ENCODE measurements at places on chromosomes 13 and 19.

- no peak for DNase-seq
Observed at GRCh38 chr13:66895780-66896179, 334.4 kb downstream of the PCDH9 start.

GRCh38 chr13:23510544-23510916 is 59.7 kb upstream of the TNFRSF19 start:
- DNase-seq = no peak

DNA sequence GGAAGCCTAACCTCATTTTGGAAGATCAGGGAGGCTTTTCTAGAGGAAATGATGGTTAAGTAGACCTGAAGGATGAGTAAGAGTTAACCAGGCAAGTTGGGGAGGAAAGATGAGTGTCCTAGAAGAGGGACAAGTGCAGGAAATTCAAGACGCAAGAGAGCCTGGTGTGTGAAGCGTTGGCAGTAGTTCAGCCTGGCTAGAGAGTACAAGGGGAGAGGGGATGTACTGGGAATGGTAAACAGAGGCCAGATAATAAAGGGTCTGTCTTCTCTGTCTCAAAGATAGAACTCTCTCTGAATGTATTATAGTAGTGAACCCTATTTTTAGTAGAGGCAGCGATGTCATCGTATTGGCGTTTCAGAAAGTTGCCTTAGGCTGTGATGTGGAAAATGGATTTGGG is 9.7 kb downstream of the DPY19L3 start:
- DNase-seq = no peak

DNA sequence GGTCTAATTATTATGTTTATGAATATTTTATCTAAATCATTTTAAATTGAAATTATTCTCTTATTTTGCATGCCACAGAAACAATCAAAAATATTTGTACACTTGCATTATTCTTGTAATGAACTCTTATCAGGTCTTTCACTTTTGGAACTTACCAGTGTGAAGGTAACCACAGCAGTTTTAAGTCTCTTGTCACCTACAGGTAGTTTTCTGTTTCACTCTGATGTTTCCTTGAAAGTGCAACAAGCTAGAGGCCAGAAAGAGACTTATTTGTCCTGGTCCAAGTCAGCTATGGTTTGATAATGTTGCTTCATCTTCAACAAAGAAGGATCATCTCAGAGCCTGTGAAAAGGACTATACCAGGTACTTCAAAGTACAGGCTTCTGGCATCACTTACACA is 133.4 kb upstream of the NBEA start:
- no peak for DNase-seq

GRCh38 chr13:113724780-113725315 is 34.2 kb upstream of the TMEM255B start:
- no peak for DNase-seq

DNA sequence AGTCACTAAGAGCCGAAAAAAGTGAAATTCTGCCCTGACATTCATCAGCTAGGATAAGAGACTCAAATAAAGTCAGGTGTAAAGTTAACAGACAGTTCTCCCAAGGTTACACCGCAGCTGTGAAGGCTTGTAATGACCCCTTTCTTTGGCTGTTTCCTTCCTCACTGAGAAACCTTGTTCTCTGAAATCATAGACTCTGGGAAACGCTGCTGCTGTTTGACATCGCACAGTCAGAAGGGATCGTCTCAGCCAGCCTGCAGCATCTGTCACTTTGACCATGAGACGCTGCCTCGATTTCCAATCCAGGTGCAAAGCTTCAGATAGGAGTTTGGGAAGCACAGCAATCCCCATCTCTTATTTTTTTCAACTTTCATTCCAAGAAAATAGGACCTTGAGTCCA is 678 bp downstream of the BCAT2 start:
- no peak for DNase-seq

DNA sequence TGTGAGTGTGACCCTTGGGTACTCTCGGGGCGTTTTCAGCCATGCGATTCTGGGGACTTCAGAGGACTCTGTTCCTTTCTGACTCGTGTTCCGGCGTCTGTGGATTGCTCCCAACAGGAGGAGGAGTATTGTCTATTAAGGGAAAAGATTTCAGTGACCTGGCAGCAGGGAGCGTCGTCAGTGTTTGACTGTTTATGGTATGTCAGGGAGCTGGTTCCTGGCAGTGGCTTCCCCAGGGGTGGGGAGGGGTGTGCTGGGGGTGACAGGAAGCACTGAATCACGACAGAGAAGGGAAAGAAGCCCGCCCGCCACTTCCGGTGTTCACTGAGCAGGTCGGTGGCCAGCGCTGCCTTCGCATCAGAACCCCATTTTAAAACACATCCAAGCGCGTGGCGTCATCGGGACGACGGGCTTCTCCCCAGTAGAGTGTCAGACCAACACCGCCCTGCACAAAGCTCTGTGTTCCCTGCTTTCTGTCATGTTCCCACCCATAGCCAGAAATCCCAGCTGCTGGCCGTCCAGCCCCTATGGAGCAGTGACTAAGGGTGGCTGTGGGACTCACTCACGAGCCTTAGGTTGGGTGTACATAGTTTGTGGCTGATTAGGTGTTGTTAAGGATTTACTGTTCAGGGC is 33.8 kb downstream of the COL4A2 start:
- DNase-seq = peak; percentile 98

GRCh38 chr13:80873589-80873988 is 532.7 kb upstream of the SPRY2 start:
- no peak for DNase-seq

GRCh38 chr13:45350152-45350551 is 9.2 kb upstream of the TPT1 start:
- DNase-seq = no peak

GRCh38 chr19:56309511-56310185 is 5.0 kb downstream of the ZSCAN5A start:
- no peak for DNase-seq

- DNase-seq = no peak
Observed at GRCh38 chr13:106182404-106182803, 353.1 kb downstream of the EFNB2 start.

DNA sequence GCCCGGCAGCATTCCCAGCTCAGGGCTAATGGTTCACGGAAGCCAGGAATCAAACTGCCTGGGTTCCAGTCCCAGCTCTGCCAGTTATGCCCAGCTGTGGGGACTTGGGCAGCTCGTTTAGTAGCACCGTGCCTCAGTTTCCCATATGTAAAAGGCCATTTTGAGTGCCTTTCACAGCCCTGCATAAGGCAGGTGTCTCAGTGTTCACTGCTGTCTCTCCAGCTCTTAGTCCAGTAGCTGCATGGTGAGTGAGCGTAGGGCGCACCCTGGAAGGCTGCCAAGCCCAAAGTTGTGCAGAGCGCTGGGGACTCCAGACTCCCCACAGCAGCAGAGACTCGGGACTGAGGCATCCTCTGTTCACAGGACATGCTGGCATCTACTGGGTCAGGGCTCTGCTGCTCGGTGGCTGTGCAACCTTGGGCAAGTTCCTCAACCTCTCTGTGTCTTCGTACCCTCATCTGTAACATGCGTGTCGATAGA is 5.5 kb downstream of the RPL28 start:
- DNase-seq = no peak

DNA sequence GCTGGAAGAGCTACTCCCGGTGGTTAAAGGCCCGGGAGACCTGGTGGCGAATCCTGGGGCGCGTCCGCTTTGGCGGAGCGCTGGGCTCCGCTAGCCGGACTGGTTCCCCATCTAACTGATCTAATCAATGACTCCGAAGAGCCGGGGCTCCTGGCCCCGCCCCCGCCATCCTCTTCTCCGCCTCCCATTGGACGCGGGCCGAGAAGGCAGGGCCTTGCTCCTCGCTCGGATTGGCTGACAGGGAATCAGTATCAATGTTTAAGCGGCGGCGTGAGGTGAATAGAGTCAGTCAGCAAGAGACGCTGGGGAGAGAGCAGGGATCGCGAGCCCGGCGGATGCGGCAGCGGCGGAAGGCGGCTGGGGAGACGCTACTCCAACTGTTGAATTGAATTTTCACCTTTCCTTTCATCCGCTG is 1.7 kb upstream of the PCDH17 start:
- DNase-seq = peak; percentile 82

DNA sequence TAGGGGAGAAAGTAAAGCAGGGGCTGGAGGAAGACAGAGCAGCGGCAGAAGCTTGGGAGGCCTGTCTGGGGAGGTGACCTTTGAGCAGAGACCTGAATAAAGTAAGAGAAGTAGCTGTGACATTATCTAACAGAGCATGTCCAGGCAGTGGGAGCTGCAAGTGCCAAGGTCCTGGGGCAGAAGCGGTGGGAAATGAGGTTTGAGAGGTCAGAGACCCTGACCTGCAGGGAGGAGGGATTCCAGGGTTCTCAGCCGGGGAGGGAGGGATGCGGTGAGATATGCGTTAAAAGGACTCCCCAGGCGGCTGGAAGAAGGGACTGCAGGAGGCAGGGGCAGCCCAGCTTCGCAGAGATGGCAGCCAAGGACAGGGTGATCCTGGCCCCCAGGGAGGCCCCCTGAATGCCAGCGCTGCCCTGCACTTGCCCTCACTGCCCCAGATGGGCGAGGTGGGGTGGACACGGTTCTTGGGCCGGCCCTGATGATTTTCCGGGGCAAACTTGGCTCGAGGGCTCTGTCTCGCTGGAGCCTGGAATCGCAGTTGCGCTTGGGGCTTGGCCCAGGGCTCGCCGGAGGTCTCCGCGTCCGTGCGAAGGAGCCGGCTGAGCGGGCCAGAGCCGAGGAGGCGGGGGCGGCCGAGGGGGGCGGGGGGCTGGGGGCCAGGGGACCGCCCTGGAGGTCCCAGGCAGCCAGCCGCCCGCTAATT is 3.2 kb downstream of the CRLF1 start:
- no peak for DNase-seq

DNA sequence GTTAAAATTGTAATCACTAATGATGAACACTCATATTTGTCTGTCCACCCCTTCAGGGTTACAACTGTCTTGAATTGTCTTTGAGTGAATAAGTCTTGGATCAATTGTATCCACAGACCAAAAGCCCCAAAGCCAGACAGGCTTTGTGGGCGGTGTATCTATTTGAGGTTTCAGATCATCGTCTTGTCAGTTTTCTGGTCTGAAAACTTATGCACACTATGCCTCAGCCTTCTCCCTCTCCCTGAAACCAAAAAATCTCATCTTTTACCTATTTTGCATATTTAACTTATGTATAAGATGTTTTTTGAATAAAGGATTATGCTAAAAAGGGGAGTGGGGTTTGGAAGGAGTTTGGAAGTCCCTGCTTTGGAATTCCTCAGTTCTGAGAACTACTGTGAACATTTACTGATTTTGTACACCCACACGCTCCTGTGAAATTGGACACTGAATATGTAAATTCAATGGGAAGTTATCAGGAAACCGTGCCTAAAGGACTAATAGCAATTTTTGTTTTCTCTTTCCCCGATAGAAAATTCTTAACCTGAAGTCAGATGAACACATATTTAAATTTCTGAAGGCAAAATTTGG is 52.1 kb downstream of the DPY19L3 start:
- no peak for DNase-seq

DNA sequence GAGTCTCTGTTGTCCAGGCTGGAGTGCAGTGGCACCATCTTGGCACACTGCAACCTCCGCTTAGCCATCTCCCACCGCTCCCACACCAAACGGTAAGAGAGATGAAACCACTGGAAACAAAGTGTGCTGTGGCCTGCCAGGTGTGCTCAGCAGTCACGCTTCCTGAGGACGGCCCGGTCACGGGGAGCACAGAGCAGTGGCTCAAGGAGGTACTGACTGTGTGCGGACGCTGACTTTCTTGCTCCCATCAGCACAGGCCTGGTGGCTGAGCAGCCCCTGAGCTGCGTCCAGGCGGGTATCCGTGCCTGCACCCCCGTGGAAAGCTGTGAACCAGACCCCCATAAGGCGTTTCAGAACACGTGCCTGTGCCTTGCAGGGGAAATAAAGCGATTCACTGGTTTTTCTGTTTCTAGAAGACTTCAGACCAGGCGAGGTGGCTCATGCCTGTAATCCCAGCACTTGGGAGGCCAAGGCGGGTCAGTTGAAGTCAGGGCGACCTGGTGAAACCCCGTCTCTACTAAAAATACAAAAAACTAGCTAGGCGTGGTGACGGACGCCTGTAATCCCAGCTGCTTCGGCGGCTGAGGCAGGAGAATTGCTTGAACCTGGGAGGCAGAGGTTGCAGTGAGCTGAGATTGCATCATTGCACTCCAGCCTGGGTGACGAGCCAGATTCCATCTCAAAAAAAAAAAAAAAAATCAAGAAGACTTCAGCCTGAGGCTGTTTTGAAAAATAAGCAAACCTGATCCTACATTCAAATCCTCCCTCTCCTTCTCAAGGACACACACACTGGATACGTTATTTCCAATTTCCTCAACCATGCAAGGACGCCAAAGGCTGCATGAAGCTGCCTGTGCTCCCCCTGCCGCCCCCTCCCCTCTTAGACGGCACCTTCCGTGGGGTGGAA is 25.5 kb downstream of the ADPRHL1 start:
- no peak for DNase-seq

DNA sequence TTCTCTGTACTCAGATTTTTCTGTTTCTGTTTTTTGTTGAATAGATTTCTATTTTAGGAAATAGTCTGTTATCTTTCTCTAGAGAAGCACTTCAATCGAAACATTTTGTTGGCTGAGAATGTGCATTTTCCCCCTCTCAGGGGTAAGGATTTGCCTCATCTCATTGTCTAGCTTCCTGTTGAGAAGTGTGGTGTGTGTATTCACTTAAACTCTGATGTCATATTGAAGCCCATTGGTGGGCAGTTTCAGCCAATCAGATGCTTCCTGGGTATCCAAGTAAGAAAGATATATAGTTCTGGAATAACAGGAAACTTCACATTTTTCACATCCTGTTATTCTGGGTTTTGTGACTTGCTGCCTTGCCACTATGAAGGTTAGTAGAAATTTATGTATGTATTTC is 87.6 kb downstream of the ARHGEF7 start:
- DNase-seq = no peak

- no peak for DNase-seq
Observed at GRCh38 chr13:90415902-90416301, 931.6 kb upstream of the MIR17HG start.

- DNase-seq = no peak
Observed at GRCh38 chr13:50174630-50175029, 159.4 kb downstream of the KCNRG start.

- DNase-seq = no peak
Observed at GRCh38 chr19:38316477-38317067, 825 bp upstream of the YIF1B start.

DNA sequence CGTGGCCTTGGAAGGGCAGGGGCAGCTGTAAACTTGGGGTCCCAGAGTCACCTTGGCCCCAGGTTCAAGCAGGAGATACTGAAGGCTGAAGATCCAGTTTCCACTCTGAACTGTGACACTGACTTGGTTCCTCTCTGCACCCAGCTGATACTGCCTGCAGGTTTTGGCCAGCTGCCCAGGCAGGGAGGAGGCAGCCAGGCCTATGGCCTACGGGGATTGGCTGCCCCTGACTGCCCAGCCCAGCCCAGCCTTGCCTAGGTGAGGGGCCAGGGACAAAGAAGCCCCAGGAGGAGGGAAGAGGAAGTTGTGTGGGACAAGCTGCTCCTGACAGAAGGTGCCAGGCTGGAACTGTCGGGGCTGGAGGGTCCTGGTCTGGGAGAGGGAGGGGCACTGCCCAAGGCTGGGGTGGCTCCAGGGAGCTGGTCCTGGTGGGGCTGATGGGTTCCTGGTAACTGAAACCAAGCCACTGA is 51.7 kb upstream of the CYP4F8 start:
- DNase-seq = no peak

- no peak for DNase-seq
Observed at GRCh38 chr13:39149896-39150295, 111.6 kb downstream of the NHLRC3 start.

Data from coronary artery (tissue), 2 donors.